ENCODE measurements at places on chromosomes 4 and X.
A peak's percentile ranks its signal among the peaks of the same experiment; 100 is the strongest.

DNA sequence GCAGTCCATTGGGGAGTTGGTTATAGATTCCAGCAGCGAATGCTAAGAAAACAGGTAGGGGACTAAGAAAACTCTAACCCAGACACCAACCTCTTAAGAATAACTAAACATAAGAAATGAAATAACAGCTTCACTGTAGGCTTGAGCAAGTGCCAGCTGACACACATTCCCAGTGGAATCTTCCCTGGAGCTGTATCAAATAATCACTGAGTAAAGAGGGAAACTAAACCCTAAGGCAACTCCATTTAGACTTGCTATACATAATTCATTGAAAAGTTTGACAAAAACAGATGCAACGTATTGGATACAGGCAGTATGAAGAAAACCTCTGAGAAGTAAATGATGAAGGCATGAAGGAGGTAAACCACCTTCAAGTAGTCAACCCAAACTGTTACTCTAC, 293.5 kb downstream of the OPHN1 start:
- DNase-seq, result peak; percentile 25

GRCh38 chrX:27728291-27728690, 79.5 kb upstream of the MAGEB10 start:
- DNase-seq, result no peak

DNA sequence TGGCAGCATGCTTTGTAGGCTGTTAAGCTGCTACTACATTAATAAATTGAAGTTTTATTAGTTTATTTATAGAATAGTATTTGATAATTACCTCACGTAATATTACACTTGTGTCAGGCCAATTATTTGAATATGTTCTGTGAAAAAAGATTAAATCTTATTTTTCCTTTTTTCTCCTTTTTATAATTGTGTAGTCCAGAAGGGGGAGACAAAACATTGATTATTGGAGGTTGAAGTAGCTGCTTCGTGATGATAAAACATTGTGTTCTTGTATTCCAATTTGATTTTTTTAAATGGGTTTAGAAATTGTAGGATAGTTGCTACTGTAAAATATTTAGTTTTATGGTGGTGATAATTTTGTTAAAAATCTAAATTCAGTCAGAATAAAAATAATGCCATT, 85.7 kb downstream of the DIAPH2 start:
- DNase-seq, result peak; percentile 20

GRCh38 chr4:105181259-105181658, 34.6 kb downstream of the TET2 start:
- no peak for DNase-seq

- DNase-seq, result no peak
These were observed 17.0 kb downstream of the MAB21L2 start for GRCh38 chr4:150598909-150599308.

DNA sequence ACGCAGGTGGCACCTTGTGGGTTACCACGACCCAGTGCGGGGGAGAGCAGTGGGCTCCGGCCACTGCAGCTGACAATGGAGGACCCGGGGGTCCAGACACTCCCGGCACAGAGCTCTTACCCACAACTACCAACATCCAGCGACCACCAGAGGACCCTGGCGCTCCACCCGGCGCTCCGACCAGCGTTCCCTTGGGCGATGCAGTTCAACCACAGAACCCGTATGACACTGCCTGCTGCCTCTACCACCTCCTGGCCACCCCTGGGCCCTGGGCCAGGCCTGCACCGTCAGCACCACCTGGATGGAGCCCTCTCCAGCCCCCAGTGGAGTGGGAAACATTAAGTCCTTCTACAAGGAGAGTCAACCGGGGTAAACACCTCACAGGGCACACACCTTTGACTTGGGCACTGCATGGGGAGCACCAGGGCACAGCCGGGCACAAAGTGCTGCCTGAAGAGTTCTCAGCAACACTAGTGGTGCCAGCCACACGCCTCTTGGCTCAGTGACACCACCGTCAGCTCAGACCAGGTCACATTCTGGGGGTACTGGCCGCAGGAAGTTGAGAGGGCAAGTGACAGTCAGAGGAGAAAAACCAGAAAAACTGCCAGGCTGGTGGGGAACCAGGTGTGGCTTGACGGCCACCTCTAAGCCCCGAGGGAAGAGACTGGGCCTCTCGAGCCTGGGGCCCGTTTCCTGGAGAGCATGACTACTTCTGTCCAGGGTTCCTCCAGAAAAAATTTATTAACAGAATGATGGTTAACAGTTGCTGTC, 2.6 kb downstream of the CTBP1 start:
- DNase-seq, result no peak

DNA sequence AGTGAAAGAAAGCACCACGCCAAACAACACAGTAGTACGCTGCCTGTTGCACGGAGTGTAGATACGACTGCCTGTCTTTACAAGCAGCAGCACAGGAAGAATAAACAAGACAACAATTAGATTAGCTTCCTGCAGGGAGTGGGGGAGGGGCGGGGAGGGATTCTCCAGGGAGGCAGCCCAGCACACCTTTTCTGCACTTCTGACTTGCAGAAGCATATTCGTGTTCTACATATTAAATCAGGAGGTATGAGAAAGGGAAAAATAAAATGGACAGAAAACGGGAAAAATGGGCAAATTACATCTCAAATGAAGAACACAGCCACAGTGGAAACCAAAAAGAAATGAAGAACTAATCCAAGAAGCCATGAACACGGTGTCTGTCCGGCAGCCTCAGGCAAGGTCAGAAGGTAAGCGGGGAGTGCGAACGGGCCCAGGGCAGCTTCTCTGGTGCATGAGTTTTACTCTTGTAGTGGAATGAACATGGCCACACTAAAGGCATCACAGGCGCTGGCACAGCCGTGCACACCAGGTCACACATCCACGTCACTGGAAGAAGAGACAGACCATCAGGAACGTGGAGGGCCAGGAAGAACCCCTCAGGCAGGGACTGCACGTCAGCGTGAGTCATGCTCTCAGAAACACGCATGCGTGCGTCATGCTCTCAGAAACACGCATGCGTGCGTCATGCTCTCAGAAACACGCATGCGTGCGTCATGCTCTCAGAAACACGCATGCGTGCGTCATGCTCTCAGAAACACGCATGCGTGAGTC, 20.1 kb upstream of the ADRA2C start:
- no peak for DNase-seq

DNA sequence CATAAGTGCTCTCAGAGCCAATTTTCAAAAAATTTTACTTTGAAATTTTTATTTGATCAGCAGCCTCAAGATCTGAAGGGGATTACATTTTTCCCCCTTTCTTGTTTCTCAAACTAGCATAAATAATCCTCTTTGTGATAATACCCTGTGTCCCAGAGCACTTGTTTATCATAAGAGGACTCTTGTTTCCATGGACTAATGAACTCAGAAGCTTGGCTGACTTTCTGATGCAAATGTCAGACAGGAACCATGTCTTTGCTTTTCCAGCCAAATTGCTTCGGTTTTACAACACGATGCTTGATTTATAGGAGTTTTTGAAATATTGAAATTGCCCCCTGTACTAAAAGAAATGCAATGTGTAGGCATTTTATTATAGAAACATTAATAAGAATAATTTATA, 859.3 kb upstream of the LCORL start:
- no peak for DNase-seq

- no peak for DNase-seq
These were observed 2.1 kb upstream of the SLC25A6 start for GRCh38 chrX:1393871-1394615.

DNA sequence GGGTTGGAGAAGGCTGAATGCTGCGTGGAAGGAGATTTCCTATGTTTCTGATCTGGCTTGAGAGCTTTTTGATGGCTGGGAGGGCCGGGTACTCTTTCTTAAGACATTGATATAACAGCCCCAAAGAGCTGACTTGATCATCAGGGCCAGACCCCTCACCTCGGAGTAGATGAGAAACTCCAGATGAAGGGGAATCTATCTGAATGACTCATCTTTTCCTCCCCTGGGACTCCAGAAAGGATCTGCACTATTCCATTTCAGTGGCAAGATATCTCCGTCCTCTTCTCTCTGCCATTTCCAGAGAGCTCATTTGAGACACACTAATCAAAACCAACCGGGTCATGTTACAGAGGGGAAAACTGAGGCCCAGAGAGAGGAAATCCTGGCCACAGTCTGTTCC, 92.9 kb upstream of the MSX1 start:
- DNase-seq, result no peak

GRCh38 chr4:139988863-139989765, 164.9 kb downstream of the MAML3 start:
- DNase-seq, result peak; percentile 90

DNA sequence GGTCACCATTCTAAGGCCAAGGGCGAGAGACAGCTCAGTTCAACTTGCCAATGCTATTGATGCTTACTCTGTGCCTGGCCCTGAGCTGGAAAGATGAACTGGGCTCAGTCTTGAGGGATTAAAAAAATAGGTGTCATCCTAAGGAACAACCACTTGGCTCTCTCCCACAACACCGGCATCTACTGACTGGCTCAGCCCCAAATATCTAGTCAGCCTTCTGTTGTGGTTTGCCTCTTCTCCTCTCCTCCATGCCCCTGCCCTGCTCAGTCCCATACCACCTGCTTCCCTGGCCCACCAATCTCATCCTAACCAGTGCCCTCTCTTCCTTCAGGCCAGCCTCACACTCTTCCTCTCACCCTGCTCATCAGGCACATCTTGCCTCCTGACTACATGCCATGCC, 29.6 kb downstream of the KDM5C start:
- DNase-seq, result no peak

GRCh38 chr4:95293014-95293413, 255.8 kb downstream of the UNC5C start:
- DNase-seq, result no peak

- no peak for DNase-seq
These were observed 37.7 kb upstream of the FGF2 start for GRCh38 chr4:122788935-122789334.

DNA sequence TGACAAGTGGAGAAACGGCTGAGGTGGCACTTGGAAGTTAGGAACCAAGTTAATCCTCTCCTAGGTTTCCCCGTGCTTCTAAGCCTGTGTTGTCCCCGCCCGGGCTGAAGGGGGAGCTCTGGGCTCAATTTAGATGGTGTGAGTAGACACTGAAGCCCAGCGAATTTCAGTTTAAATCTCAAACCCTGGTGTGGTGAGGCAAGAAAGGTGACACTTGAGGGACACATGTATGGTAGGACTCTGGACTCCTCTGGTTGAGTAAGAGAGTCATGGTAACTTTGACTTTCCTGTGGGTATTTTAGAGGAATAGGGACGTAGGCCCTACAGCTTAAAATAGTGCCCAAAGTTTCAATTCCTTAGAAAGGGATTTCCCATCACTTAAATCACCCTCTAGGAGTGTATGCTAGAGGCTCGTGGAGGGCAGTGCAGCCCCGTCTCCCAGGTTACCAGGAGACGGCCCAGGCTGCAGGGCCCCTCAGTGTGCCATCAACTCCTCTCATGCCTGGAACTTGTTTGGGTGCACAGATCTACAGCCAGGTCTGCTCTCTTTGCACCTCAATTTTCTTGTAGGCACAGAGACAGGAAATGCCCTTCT, 24.0 kb downstream of the HAND2 start:
- DNase-seq, result peak; percentile 50

GRCh38 chr4:140556372-140557085, 12.2 kb downstream of the UCP1 start:
- no peak for DNase-seq

GRCh38 chrX:139126493-139126892, 404.0 kb upstream of the F9 start:
- no peak for DNase-seq

DNA sequence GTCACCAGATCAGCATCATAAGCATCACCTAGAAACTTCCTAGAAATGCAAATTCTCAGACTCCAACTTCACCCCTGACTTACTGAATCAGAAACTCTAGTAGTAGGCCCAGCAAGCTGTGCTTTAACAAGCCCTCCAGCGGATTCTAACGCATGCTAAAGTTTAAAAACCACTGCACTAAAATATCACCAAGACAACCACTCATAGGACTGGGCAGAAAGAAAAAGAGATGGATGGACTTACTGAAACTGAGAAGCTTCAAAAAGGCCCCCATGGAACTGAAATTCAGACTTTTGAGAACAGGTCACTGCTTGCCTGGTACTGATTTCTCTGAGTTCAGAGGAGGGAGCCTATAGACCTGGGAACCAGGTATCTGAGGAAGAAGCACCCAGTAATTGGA, 40.1 kb downstream of the FAM241A start:
- no peak for DNase-seq

- DNase-seq, result peak; percentile 99
These were observed 66.7 kb upstream of the PGRMC2 start for GRCh38 chr4:128354205-128354821.

DNA sequence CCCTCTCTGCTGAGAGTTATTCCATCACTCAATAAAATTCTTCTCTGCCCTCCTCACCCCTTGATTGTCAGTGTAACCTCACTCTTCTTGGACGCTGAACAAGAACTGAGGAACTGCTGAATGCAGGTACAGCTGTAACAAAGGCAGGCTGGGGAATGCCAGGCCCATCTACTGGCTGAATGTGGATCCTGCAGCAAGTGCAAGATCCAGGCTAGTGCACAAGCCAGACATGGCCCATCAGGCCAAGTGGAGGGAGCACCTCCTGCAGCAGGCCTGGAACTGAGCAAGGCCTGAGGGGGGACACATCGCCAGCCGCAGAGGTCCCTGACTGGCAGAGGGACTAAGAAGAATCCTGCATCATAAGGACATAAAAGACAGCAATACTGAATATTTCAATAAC, 411.8 kb upstream of the PCDH10 start:
- no peak for DNase-seq

- DNase-seq, result no peak
These were observed 882 bp upstream of the CXCR3 start for GRCh38 chrX:71619193-71619592.

- DNase-seq, result no peak
These were observed 44.3 kb upstream of the PAGE4 start for GRCh38 chrX:49784747-49785280.

- DNase-seq, result no peak
These were observed 34.1 kb downstream of the SETD7 start for GRCh38 chr4:139521754-139522401.

DNA sequence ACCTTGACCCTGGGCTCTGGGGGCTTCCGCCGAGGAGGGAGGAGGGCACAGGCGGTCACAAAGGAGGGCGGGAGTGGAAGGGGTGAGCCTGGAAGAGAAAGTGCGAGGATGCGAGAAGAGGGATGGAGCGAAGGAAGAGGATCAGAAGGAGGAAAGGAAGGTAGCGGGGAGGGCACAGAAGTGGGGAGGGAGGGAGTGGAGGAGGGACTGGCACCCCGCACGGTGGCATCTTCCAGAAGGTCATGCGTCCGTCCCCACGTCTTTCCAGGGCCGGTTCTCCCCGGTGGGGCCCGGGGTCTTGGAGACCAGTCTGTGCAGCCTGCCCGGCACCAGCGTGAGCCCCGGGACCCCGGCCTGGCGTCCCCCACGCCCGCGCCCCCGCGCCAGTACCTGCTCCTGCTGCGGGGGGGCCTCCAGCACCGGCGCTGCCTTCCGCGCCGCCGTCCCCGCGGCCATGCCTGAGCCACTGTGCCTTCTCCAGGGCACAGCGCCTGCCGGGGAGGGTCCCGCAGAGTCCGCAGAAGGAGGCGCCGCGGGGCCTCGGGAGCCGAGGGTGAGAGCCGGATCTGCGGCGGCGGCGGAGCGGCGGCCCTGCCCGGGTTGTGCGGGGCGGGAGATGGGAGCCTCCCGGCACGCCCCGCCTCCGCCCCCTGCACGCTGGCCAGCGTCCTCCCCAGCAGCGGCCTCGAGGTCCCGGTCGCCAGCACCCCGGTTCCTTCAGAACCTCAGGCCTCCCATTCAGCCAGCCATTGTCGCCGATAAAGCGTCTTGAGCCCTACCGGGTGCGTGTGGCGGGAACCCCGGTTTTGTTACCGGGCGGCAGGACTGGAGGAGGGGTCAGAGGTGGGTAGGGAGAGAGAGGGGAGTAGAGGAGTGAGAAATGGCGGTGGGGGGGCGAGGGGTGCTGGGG, at the start of gene RNF175:
Gene RNF175 (minus strand): TSS at position 618 of the 910 bp plus-strand sequence. CDS start 162 bp downstream, at position 456.
- DNase-seq, result no peak

GRCh38 chr4:39230462-39230861, 48.1 kb downstream of the WDR19 start:
- no peak for DNase-seq
